Calu3 (cell line): ENCODE measurements at places on chromosomes 7 and 10. TPM values are rescaled to one million over a fixed set of nuclear protein-coding genes. Genes with fewer than 3 reads are reported as not detected.
A peak's percentile ranks its signal among the peaks of the same experiment; 100 is the strongest.

DNA sequence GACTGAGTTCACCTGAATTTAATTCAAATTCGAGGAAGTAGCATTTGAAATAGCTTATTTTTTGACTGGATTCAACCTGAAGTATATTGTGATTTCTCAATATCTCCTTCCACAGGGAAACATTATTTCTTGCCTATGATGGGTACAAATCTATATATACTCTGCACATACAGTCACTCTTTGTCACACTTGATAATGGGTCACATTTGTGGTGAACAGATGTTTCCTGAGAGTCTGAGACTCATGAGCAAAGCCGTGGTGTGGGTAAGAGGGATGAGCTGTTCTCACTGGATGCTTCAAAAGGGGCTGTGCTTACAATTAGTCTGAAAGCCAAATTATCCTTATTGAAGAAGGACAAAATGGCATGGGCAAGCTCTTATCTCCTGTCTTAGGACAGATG lies 18.0 kb upstream of the TBXAS1 start:
- H3K4me3 ChIP-seq: no peak overlapping the region
- H3K36me3 ChIP-seq: peaks cover 8% of the 10 kb centered on the region
- no peaks in the 10 kb centered on the region for H3K4me1 ChIP-seq
- H3K27me3 ChIP-seq: no peaks in the 10 kb centered on the region

DNA sequence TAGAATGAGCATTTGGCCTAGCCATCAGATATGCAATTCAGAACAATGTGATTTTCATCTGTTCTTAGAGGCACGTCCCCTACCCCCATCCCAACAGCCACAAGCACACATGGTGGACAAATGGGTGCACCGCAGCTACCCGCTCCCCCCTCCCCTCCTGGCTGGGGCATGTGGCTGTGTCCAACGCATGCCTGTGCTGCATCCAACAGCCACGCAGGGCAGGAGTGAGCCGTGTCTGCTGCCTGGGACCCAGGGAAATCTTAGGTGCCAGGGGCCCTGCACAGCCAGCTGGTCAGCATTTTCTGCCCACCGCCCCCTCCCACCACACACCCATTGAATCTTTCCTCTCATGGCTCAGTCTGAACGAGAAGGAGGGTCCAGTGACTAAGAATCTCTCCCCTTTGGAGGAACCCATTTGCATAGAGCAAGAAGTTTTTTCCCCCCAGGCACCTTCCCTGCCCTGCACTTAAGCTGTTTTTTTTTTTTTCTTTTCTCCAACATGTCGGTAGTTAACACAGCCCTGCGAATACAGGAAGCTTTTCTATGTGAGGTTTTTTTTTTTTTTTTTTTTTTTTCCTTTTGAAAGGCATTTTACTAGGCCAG lies 138.9 kb downstream of the WDR11 start:
- peaks cover 11% of the 10 kb centered on the region for H3K4me1 ChIP-seq
- no peak overlapping the region for H3K4me3 ChIP-seq
- H3K36me3 ChIP-seq: no peaks in the 10 kb centered on the region
- DNase-seq: no peak
- no peaks in the 10 kb centered on the region for H3K27me3 ChIP-seq

- no peak overlapping the region for H3K27ac ChIP-seq
- no peak overlapping the region for H3K4me3 ChIP-seq
- H3K4me1 ChIP-seq: no peaks in the 10 kb centered on the region
- DNase-seq: no peak
These were observed 106.5 kb upstream of the SEMA3C start for GRCh38 chr7:81025360-81025759.

- H3K27me3 ChIP-seq: peaks cover 15% of the 10 kb centered on the region
- peak overlapping the region; percentile 99 for H3K27ac ChIP-seq
- H3K4me3 ChIP-seq: peak overlapping the region; percentile 100
- H3K36me3 ChIP-seq: peaks cover 36% of the 10 kb centered on the region
These were observed 471 bp upstream of the TOMM7 start for GRCh38 chr7:22823142-22823497.

DNA sequence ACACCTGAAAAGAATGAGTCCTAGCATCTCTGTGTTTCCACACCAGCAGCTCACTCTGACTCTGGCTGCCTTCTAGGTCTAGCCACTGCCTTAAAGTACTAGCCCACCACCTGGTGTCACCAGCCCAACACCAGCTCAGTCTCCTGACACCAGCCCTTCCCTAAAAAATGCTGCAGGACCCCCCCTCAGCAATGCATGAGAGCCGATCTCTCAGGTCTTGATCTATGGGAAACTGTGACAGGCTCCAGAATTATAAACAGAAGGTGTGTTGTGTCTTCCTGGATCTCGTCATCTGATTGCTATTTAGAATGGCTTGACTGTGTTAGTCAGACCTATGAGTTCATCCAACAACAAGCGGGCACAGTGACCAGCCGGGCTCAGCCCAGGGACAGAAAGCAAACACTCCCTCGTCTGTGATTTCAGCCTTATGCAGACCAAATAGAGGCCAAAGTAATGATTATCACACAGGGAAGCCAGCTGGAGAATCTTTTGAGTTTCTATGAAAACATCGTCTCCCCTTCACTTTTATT lies 66.6 kb downstream of the CUBN start:
- peak; percentile 82 for DNase-seq
- H3K4me1 ChIP-seq: peaks cover 84% of the 10 kb centered on the region
- no peaks in the 10 kb centered on the region for H3K27me3 ChIP-seq
- H3K4me3 ChIP-seq: peak overlapping the region; percentile 54
- peaks cover 9% of the 10 kb centered on the region for H3K36me3 ChIP-seq

DNA sequence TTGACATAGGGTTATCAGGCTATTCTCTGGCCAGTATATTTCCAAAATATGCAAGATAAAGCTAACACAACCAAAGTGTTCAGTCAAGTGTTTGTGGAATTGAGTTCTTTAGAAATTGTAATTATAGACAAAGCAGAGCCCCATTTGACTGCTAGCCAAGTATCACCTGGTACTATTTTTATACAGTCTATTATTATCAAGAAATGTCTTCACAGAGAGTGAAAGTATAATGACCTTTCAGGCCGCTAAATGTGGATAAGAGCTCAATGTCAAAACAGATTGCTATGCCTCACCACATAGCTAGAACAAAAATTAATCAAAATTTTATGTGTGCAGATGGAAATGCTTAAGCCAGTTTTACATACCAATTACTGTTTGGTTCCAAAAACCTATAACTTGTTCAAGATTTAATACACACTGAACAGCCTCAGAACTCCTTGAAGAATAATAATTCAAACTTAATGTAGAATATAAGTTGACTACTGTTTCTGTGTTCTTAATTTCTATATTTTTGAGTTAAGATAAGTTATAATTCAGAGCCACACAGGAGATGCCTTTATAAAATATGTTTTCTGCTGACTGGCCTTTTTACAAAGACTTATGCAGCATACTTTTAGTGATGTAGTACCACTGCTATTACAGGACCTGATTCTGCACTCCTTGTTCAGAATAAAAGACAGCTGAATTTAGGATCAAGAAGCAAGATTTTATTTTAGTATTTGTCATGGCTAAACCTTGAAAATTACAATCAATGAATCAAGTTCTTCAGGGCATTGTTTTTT lies 31.0 kb downstream of the PRPS1L1 start:
- no peak overlapping the region for H3K27ac ChIP-seq
- no peak for DNase-seq
- no peaks in the 10 kb centered on the region for H3K27me3 ChIP-seq
- no peak overlapping the region for H3K4me3 ChIP-seq
- no peaks in the 10 kb centered on the region for H3K36me3 ChIP-seq

- H3K27me3 ChIP-seq: no peaks in the 10 kb centered on the region
- no peaks in the 10 kb centered on the region for H3K36me3 ChIP-seq
- H3K4me3 ChIP-seq: no peak overlapping the region
- no peaks in the 10 kb centered on the region for H3K4me1 ChIP-seq
- no peak overlapping the region for H3K27ac ChIP-seq
These were observed 371.9 kb downstream of the BMPER start for GRCh38 chr7:34277016-34277802.

DNA sequence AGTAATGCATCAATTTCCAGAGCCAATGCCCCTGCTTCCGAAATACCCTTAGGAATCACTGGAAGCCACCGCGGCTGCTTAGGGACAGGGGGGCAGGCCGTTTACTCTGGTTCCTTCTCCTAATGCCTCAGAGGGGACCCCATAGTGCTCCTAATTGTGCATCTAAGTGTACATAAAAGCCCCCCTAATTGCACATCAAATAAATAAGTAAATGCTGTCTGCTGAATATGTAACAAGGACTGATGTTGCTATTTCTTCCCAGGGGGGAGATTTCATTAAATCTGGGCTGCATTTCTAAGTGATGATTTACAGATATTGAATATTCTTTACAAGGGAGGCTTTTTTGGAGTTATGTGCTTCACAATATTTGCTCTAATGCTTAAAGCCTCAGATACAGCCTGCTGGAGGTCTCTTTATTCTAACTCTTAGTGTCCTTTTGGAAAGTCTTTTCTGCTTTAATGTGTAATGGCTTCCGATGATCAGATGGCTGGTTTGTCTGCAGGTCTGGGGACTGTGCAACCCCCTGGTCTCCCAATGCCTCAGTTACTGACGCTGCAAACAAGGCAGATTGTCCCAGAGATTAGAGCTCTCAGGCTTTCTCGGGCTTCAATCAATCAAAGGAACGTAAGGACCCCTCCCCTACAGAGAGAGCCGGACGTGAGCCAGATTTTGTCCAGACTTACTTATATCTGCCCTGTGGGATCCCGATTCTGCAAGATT lies 143.0 kb downstream of the PRPF18 start:
- no peak overlapping the region for H3K27ac ChIP-seq
- H3K36me3 ChIP-seq: no peaks in the 10 kb centered on the region
- no peak for DNase-seq

DNA sequence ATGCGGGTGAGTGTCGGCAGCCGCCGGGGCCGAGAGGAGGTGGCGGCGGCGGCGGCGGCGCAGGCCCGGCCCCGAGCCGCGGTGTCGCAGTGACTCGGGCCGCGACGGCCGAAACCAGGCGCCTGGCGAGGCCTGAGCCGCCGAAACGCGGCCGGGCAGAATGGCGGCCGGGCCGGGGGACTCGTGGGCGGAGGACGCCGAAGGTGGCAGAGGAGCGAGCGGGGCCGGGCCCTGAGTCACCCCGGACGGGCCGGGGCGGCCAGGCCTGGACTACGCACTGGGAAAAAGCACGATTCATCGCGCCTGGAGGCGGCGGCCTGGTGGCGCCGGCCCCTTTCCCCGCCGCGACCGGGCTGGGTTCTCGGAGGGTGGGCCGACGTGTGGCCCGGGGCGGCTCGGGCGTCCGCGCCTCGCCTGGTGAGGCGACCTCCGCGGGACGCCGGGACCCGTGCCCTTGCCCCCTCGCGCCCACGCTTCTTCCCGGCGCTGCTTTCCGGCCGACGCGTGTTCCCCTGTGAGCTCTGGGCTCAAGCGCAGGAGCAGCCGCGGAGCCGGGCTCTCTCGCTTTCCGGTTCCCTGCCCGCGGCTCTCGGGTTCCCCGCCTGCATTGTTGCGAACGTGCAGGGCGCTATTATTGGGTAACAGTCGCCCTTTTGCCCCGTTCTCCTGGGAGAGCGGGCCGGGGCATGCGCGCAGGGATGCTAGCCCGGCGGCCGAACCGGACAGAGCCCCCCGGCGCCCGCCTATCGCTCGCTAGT lies 500 bp downstream of the CUL1 start:
- H3K4me3 ChIP-seq: peak overlapping the region; percentile 79
- H3K27ac ChIP-seq: peak overlapping the region; percentile 90
- peaks cover 49% of the 10 kb centered on the region for H3K4me1 ChIP-seq
- peaks cover 39% of the 10 kb centered on the region for H3K36me3 ChIP-seq

DNA sequence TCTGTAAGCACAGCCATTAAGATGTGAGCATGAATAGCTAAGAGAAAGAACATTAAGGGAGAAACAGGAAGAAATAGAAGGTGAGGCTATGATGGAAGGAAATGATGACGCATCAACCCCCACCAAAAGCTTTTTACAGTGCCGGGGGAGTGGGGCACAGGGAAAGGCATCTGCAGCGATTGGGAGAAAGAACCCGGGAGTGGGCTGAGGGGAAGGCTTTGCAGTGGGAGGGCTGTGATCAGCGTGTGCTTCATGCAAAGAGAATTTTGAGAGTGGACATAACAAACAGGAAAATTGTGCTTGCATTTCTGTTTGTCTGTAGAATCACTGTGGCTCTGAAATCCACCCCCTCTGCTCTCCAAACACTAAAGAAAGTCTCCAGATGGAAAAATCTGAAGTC lies 250.8 kb downstream of the KCNMA1 start:
- DNase-seq: no peak
- no peaks in the 10 kb centered on the region for H3K4me1 ChIP-seq
- H3K36me3 ChIP-seq: no peaks in the 10 kb centered on the region
- peaks cover 52% of the 10 kb centered on the region for H3K27me3 ChIP-seq
- no peak overlapping the region for H3K4me3 ChIP-seq

- no peak overlapping the region for H3K4me3 ChIP-seq
- H3K36me3 ChIP-seq: peaks cover 5% of the 10 kb centered on the region
- H3K4me1 ChIP-seq: no peaks in the 10 kb centered on the region
- no peak overlapping the region for H3K27ac ChIP-seq
These were observed 12.1 kb upstream of the GRIFIN start for GRCh38 chr7:2488272-2488645.

DNA sequence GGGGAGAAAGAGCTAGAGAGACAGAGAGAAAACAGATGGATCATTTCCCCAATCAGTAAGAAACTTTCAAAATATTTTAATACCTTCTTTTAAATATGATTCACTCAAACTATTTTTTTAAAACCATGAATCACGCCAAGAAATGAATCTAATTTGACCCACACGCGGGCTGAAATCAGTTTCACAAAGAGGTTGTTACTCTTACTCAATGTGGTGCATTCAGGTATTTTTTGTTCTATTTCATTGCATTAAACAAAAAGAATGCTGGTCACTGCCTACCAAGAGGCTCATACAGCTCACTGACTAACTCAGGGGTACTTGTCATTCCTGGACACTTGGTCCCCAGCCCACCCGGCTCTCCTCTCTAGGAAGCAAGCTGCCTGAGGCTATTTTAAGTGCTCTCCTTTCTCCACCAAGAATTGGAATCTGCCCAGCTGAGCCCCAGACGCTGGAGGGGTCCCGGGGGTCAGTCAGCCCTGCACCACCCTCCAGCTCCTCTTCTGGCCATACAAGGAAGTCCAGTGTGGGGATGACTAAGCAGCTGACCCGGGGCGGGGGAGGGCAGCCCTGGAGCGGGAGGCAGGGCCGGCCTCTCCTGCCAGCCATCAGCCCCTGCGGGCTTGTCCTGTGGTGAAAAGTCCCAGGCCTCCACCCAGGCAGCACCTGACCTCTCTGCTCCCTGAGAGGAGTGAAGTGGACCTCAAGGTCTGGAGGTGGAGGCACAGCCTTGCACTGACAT lies 21.7 kb upstream of the PFKP start:
- H3K27ac ChIP-seq: peak overlapping the region; percentile 92
- DNase-seq: peak; percentile 83
- no peaks in the 10 kb centered on the region for H3K36me3 ChIP-seq
- H3K4me3 ChIP-seq: no peak overlapping the region
- peaks cover 39% of the 10 kb centered on the region for H3K4me1 ChIP-seq
- H3K27me3 ChIP-seq: no peaks in the 10 kb centered on the region

The ANXA8 gene
- total RNA-seq: 0.69 and 1.1 TPM in 2 replicates

The CNNM1 gene
- total RNA-seq: 5.8 and 6.3 TPM in 2 replicates

The HGF gene
- total RNA-seq: not detected in 2 replicates

The CDC14C gene
- 0.24 TPM in 1 of 2 replicates, not detected in the other for total RNA-seq

The MNX1 gene
- total RNA-seq: 28.4 and 30.3 TPM in 2 replicates

The CACNB2 gene
- total RNA-seq: not detected in 2 replicates

The CAMK2B gene
- total RNA-seq: 0.12 TPM in 1 of 2 replicates, not detected in the other

The ANKRD30A gene
- total RNA-seq: 0.10 TPM in 1 of 2 replicates, not detected in the other

The AIMP2 gene
- total RNA-seq: 74.2 and 85.9 TPM in 2 replicates

The TMEM130 gene
- not detected in 2 replicates for total RNA-seq

The UPK3B gene
- 6.0 and 14.6 TPM in 2 replicates for total RNA-seq

The FANK1 gene
- 0.85 and 1.6 TPM in 2 replicates for total RNA-seq

The BAIAP2L1 gene
- total RNA-seq: 55.8 and 63.8 TPM in 2 replicates

The AZGP1 gene
- 15.4 and 25.6 TPM in 2 replicates for total RNA-seq
